ENCODE measurements at places on chromosomes 2 and 18.

DNA sequence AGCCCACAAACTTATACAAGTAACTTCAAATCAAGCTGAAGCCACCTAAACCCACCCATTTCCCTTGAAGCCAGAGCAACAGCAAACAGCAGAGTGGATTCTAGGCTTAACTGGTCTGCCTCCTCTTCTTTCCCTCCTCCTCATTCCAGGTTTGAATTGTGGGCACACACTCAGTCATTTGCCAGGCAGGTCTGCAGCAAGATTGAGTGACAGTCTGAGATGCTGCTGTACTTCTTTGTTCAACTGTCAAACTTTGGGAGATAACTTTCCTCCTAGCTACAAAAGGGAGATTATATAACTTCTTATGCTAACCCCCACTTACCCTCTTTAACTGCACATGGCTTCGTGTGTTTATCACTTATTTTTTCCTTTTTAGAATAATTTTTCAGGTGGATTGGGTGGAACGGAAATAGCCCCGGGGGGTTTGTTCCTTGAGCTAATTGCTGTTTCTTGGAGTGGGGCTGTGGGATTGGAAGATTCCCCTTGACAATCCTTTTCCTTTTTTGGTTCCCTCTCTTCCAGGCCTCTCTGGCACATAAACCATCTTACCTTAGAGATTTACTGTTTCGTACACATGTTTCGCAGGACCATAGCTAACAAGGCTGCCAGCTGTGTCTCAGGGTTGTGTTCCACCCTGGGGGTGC is 55.0 kb downstream of the RNF144A start:
- DNase-seq = no peak

- no peak for DNase-seq
These were observed 38.0 kb downstream of the TSHZ1 start for GRCh38 chr18:75248426-75249174.

- no peak for DNase-seq
These were observed 61.2 kb downstream of the WDSUB1 start for GRCh38 chr2:159225025-159226016.

DNA sequence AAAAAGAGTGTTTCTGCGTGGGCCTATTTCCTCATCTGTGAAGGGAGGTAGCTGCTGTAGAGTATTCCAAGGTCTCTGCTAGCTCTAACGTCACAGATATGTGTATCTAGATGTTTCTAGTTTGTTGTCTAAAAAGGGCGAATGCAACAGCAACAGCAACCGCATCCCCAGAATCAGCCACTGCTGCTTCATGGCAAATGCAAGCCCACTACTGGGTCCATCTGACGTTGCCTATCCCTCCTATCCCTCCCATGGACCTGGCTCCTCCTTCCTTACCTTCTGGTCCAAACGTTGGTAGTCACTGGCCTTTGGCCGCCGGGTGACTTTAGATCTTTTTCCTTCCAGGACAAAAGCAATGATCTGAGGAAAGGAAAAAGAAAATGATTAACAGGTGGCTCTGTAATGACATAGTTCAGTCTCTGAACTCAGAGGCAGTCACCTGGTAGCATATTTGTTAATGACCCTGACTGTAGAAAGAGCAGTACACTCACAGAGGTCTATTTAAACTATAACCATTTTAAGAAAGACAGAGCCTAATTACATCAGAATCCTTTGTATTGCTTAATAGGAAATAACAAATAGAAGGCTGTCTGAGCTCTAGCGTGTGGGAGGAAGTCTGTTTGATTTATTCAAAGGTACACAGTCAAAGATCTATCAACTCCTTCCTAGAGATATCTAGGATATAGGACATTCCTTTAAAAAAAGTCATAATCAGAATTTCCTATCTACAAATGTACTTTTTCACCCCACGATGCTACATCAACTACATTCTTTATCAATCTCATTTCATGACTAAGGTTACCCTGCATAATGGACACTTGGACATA is 2.9 kb downstream of the TGOLN2 start:
- no peak for DNase-seq

DNA sequence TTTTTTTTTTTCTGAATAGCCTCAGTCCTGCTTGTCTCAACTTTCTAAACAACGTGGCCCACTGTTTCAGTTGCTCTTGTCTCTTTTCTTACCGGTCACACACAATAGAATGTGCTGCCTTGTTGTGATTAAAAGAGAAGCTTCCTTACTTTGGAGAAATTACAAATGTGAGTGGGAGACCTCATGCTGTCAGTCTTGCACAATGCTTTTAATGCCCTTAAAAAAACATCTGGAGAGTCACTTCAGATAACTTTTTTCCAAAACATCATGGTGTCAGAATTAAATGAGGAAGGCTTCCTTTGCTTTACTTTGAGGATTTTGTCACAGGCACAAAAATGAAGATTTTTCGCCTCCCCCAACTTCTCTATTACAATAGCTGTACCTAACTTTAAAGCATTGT is 37.7 kb downstream of the LHCGR start:
- no peak for DNase-seq

DNA sequence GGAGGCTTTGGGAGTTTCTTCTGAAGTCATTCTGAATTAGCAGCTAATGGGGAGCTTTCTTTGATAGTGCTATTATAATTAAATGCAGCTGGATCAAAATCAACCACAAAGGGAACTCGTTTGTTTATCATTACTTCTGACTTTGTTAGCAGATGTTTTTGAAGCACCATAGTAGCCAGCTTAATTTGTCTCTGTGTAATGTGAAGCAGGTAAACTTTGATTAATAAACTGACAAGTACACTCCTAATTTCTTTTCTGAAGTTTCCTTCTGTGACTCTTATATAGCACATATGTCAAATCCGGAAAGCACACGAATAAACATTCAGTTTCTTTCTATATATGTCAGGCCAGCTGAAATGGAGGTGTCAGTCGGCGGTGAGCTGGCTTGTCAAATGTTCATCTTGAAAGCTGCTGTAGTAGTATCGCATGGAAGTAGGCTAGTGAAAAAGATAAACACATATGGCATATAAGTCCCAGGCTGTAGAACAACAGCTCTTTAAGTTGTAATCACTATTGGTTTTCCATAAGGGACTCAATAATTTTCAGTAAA is 451.9 kb upstream of the ZEB2 start:
- no peak for DNase-seq

DNA sequence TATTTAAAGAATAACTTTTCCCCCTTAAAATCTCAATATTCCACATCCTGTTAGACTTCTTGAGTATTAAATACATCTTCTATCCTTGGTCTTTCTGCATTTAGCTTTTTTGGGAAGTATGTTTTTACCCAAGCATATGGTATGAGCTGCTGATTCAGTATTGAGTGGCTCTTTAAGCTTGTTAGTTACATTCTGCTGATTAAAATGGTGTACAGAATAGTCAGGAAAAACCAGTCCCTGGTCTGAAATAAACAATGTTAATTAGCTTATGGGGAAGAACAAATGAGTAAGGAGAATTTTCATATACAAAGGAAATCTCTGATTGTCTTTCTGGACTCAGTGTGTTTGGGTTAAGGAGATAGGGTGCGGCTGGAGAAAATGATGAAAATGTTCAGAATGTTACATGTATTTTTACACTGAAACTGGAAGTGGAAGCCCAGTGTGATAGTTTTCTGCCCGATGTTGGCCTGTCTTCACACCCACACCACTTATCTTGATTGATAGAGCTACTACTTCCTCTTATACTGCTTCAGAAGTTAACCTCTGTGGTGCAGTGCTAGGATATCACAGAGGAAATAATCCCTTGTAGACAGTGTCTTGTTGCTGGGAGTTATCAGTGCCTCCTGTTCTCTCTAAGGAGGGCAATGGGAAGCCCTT is 84.0 kb downstream of the MSH2 start:
- no peak for DNase-seq

DNA sequence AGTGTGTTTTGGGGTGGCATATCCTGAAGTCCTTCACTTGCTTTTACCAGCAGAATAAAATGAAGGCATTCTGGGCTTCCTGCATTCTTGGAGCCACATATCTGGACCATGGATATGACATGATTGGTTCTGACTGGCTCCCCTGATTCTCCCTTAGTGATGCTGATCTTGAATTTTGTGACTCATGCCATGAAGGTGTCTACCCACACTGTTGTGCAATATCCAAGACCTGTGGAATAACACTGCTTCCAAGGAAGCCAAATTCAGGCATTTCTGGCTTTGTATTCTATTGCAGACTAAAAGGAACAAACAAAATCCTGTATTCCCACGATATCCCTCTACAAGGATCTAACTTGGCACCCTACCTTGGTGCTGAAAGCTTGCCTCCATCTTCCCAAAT is 125.8 kb downstream of the LYPD6B start:
- no peak for DNase-seq

- no peak for DNase-seq
These were observed 13.4 kb downstream of the NOP58 start for GRCh38 chr2:202278944-202279343.

GRCh38 chr2:130843321-130843985 is 6.7 kb downstream of the ARHGEF4 start:
- no peak for DNase-seq

- DNase-seq = no peak
These were observed 112.4 kb downstream of the MIB1 start for GRCh38 chr18:21853016-21853415.

DNA sequence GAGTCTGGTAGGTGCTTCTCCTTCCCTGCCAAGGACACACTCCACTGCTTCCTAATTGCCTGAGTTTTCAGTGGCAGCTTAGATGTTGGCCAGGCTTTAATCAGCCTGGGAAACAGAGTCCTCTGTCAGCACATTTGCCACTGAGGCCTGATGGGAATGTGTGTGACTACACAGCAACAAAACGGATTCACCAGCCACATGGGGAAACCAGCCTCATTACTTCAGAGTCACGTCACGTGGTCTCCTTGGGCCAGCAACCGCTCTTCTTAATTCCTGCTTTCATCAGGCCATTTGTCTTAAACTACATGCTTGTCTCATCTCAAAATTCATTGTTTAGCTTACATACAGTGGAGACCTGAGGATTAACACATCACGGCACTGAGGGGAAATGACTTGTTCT is 93.9 kb upstream of the LTBP1 start:
- no peak for DNase-seq

GRCh38 chr2:30148850-30149249 is 2.0 kb downstream of the YPEL5 start:
- DNase-seq = no peak

GRCh38 chr2:188349019-188349418 is 57.3 kb downstream of the GULP1 start:
- DNase-seq = no peak

GRCh38 chr18:34993289-34993688 is 47.9 kb upstream of the MAPRE2 start:
- DNase-seq = no peak

DNA sequence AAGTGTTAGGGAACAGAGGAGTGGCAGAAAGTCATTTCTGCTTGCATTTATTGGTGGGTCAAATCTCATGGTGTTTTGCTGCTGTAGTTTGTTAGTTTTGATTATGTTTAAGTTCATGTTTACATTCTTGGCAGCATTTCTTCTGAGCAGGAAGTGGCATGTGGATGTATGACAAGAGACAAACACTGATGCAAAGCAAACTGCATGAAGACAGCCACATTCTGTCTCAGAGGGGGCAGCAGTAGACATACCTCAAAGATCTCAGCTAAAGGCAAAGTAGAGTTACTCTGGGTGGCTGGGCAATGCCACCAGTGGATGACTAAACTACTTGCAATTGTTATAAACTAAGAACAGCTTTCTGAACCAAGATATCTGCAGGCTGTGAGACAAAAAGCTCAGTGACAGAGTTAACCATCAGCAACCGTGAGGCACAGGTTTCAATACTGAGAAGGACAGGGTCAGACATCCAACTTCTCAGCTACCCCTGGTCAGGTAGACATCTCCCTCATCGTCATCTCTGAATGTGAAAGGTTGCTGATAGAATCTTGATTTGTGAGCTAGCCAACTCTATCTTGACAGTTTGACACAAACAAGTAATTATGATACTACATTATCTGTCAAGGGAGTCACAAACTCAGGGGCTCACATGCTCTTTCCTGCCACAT is 16.4 kb downstream of the GALNT3 start:
- no peak for DNase-seq

GRCh38 chr2:66794551-66794950 is 359.6 kb downstream of the MEIS1 start:
- no peak for DNase-seq

- DNase-seq = peak; percentile 12
These were observed 54.2 kb upstream of the SEMA4C start for GRCh38 chr2:96923810-96924774.

- DNase-seq = peak; percentile 30
These were observed at the start of gene ABHD1 for GRCh38 chr2:27123302-27124150. TSS of gene ABHD1 (plus strand) at chr2:27123815. CDS start at chr2:27123949, 134 bp downstream.

- DNase-seq = no peak
These were observed 1007.7 kb upstream of the CDH2 start for GRCh38 chr18:29184654-29185053.
